ENCODE measurements at places on chromosomes 6 and 20.

DNA sequence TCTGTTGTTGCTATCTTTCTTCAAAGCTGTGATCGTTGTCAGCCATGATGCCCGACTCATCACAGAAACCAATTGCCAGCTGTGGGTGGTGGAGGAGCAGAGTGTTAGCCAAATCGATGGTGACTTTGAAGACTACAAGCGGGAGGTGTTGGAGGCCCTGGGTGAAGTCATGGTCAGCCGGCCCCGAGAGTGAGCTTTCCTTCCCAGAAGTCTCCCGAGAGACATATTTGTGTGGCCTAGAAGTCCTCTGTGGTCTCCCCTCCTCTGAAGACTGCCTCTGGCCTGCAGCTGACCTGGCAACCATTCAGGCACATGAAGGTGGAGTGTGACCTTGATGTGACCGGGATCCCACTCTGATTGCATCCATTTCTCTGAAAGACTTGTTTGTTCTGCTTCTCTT is 19.3 kb downstream of the ABCF1 start:
- no peak for DNase-seq
- H3K36me3 ChIP-seq, result peaks cover 58% of the 10 kb centered on the region
- no peaks in the 10 kb centered on the region for H3K27me3 ChIP-seq
- H3K27ac ChIP-seq, result no peak overlapping the region
- H3K4me1 ChIP-seq, result peaks cover 3% of the 10 kb centered on the region

DNA sequence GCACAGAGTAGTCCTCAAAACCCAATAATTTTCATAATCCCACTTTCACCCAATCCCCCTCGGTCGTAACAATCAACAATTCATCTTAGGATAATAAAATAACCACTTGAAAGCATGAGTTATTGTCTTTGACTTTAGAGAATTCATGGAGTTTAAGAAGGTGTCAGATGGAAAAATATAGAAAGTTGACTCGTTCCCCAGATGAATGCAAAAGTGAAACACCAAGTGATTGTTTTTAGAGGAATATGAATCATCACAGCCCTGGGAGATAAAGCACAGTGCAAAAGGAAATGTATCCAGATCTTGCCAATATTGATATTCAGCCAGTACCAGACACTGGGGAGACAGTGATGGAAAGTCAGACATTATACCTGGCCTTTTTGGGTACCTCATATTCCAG is 860.5 kb downstream of the DHX35 start:
- DNase-seq, result no peak
- H3K27ac ChIP-seq, result no peak overlapping the region
- H3K27me3 ChIP-seq, result no peaks in the 10 kb centered on the region
- peaks cover 4% of the 10 kb centered on the region for H3K4me1 ChIP-seq

GRCh38 chr6:69202768-69203167 is 567.7 kb downstream of the ADGRB3 start:
- no peaks in the 10 kb centered on the region for H3K27me3 ChIP-seq
- no peak overlapping the region for H3K27ac ChIP-seq
- H3K4me3 ChIP-seq, result no peak overlapping the region
- no peaks in the 10 kb centered on the region for H3K36me3 ChIP-seq
- H3K4me1 ChIP-seq, result no peaks in the 10 kb centered on the region

- peaks cover 8% of the 10 kb centered on the region for H3K27me3 ChIP-seq
- H3K27ac ChIP-seq, result no peak overlapping the region
- DNase-seq, result no peak
- H3K4me1 ChIP-seq, result no peaks in the 10 kb centered on the region
- no peak overlapping the region for H3K4me3 ChIP-seq
Observed at GRCh38 chr20:2244993-2245392, 50.8 kb upstream of the TGM3 start.

GRCh38 chr6:107624541-107624940 is 134.6 kb downstream of the SOBP start:
- peaks cover 13% of the 10 kb centered on the region for H3K27me3 ChIP-seq
- H3K4me1 ChIP-seq, result peaks cover 17% of the 10 kb centered on the region
- no peak for DNase-seq
- no peak overlapping the region for H3K27ac ChIP-seq
- H3K4me3 ChIP-seq, result no peak overlapping the region

DNA sequence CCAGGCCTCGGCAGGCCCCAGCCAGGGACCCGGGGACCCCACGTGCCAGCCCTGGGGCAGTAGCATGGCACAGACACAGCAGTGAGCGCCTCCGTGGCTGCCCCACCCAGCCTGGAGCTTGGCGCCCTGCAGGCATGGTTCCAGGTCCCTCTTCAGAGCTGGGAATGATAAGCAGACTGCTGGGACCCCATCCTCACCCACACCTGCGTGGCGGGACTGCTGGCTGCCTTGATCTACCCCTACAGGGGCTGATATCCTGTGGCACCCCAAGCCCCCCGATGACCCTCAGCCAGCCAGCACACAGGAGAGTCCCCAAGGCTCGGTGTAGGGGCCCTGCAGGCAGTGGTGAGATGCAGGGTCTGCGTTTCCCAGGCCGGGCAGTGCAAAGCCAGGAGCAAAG is 47.1 kb downstream of the YTHDF1 start:
- H3K36me3 ChIP-seq, result no peaks in the 10 kb centered on the region
- H3K4me1 ChIP-seq, result no peaks in the 10 kb centered on the region
- H3K27ac ChIP-seq, result no peak overlapping the region
- peaks cover 13% of the 10 kb centered on the region for H3K27me3 ChIP-seq
- no peak for DNase-seq
- no peak overlapping the region for H3K4me3 ChIP-seq

GRCh38 chr6:112311950-112312547 is 35.1 kb upstream of the RFPL4B start:
- DNase-seq, result no peak
- no peak overlapping the region for H3K4me3 ChIP-seq
- H3K4me1 ChIP-seq, result no peaks in the 10 kb centered on the region
- no peak overlapping the region for H3K27ac ChIP-seq

- H3K4me1 ChIP-seq, result peaks cover 43% of the 10 kb centered on the region
- peak; percentile 9 for DNase-seq
- peaks cover 36% of the 10 kb centered on the region for H3K36me3 ChIP-seq
- H3K27me3 ChIP-seq, result peaks cover 3% of the 10 kb centered on the region
- H3K4me3 ChIP-seq, result peak overlapping the region; percentile 96
Observed at GRCh38 chr6:153001767-153002612, 519 bp downstream of the MTRF1L start.

- no peak for DNase-seq
- no peak overlapping the region for H3K27ac ChIP-seq
- peaks cover 6% of the 10 kb centered on the region for H3K36me3 ChIP-seq
- H3K4me3 ChIP-seq, result no peak overlapping the region
- no peaks in the 10 kb centered on the region for H3K27me3 ChIP-seq
Observed at GRCh38 chr6:111472933-111473435, 10.0 kb downstream of the REV3L start.

- no peaks in the 10 kb centered on the region for H3K27me3 ChIP-seq
- H3K27ac ChIP-seq, result no peak overlapping the region
- no peak for DNase-seq
- H3K36me3 ChIP-seq, result no peaks in the 10 kb centered on the region
- H3K4me3 ChIP-seq, result no peak overlapping the region
Observed at GRCh38 chr20:59668926-59669850, 64.8 kb downstream of the PHACTR3 start.

- H3K4me1 ChIP-seq, result peaks cover 7% of the 10 kb centered on the region
- no peaks in the 10 kb centered on the region for H3K36me3 ChIP-seq
- H3K27ac ChIP-seq, result no peak overlapping the region
Observed at GRCh38 chr6:36576578-36576977, 17.6 kb upstream of the SRSF3 start.

- peaks cover 11% of the 10 kb centered on the region for H3K4me1 ChIP-seq
- peaks cover 31% of the 10 kb centered on the region for H3K27me3 ChIP-seq
- no peak overlapping the region for H3K4me3 ChIP-seq
- no peak overlapping the region for H3K27ac ChIP-seq
Observed at GRCh38 chr6:93423542-93423941, 4.2 kb upstream of the EPHA7 start.

GRCh38 chr6:141421378-141421777 is 711.3 kb upstream of the GJE1 start:
- no peak overlapping the region for H3K4me3 ChIP-seq
- H3K36me3 ChIP-seq, result no peaks in the 10 kb centered on the region
- no peak for DNase-seq
- no peaks in the 10 kb centered on the region for H3K27me3 ChIP-seq
- no peaks in the 10 kb centered on the region for H3K4me1 ChIP-seq

GRCh38 chr6:142940487-142940886 is 4.5 kb downstream of the HIVEP2 start:
- H3K4me1 ChIP-seq, result peaks cover 68% of the 10 kb centered on the region
- H3K27ac ChIP-seq, result peak overlapping the region; percentile 60
- H3K36me3 ChIP-seq, result peaks cover 14% of the 10 kb centered on the region
- DNase-seq, result no peak

DNA sequence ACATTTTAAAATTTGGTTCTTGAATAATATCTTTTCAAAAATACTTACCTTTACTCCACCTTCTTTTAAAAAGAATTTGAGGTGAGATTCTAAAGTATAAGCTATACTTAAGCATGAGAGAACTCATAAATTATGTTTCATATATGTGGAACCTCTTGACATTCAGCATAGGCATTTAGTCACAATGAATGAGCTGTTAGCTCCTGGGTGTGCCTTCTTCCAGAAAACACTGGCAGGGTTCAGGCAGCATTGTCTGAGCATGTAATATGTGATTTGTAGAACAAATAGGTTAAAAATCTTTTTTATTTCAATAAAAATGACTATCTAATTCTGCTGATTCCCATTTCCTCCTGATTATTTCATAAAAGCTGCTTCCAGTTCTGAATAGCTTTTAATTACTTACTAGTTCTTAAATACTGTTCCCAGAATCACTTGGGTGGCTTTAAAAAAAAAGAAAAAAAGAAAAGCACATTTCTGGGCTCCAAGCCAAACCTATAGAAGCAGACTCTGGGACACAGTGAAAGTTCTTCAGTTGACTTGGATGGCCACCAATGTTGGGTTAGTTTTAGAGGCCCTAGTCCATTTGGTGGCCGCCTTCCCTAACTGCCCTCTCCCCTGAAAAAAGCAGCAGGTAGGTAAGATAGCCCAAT is 20.2 kb downstream of the RNF8 start:
- peaks cover 4% of the 10 kb centered on the region for H3K4me1 ChIP-seq
- no peak overlapping the region for H3K4me3 ChIP-seq
- no peaks in the 10 kb centered on the region for H3K27me3 ChIP-seq
- H3K27ac ChIP-seq, result no peak overlapping the region

GRCh38 chr6:2600363-2600762 is 150.4 kb downstream of the MYLK4 start:
- no peaks in the 10 kb centered on the region for H3K4me1 ChIP-seq
- peaks cover 6% of the 10 kb centered on the region for H3K27me3 ChIP-seq
- DNase-seq, result no peak

DNA sequence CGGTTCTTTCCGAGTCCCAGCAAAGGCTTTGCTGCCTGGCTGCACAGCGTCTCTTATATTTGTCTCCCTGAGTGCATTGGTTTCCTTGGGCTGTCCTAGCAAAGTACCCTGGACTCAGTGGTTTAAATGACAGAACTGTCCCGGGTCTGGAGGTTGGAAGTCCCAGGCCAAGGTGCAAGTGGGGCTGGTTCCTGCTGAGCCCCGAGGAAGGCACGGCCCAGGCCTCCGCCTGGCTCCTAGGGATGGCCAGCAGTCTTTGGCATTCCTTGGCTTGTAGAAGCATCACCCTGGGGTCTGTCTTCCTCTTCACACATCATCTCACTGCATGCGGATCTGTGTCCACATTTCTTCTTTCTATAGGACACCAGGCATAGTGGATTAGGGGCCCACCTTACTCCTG is 64.8 kb upstream of the QKI start:
- H3K4me3 ChIP-seq, result no peak overlapping the region
- no peaks in the 10 kb centered on the region for H3K27me3 ChIP-seq
- H3K27ac ChIP-seq, result no peak overlapping the region
- no peaks in the 10 kb centered on the region for H3K36me3 ChIP-seq
- no peak for DNase-seq

DNA sequence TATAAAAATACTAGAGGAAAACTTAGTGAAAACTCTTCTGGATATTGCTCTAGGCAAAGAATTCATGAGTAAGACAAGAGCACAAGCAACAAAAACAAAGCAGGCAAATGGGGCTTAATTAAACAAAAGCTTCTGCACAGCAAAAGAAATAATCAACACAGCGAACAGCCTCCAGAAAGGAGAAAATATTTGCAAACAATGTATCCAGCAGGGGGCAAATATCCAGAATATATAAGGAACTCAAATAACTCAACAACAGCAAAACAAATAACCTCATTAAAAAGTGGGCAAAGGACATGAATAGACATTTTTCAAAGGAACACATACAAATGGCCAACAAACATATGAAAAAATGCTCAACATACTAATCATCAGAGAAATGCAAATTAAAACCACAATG is 17.1 kb upstream of the HECA start:
- peaks cover 34% of the 10 kb centered on the region for H3K36me3 ChIP-seq
- H3K4me1 ChIP-seq, result peaks cover 46% of the 10 kb centered on the region
- no peak for DNase-seq
- H3K27me3 ChIP-seq, result no peaks in the 10 kb centered on the region

Measured in activated CD4-positive, alpha-beta T cell treated with anti-CD3 and anti-CD28 coated beads, Interleukin-2, amount 10 ng/mL, durations not matched to agents 7 days and 5 days (primary cell).